ENCODE measurements at places on chromosomes 3 and 15. TPM values are rescaled to one million over a fixed set of nuclear protein-coding genes. Genes with fewer than 3 reads are reported as not detected.

Gene NR1I2
- total RNA-seq, result not detected

Gene CMTM6
- total RNA-seq, result 93.1 TPM

Gene TIGIT
- not detected for total RNA-seq

Gene PARP15
- total RNA-seq, result not detected

Gene CFAP20DC
- 8.2 TPM for total RNA-seq

DNA sequence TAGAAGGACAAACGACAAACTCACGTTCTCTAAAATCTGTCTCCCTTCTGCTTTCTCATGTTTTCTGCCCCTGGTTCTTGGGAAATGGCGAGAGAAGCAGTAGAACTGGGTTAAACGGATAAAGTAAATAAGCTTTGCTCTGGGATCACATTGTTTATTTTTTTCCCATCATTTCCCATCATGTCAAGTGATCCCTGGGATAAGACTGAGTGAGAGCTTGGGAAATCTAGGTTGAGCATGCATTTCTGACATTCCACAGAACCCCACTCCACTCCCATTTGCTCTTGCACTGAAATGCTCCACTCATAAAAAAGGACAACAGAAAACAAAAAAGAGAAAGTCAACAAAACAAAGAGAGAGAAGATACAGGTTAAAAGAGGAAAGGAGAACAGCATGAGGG lies 69.1 kb downstream of the SEMA6D start:
- no peak for DNase-seq

- DNase-seq, result no peak
Observed at GRCh38 chr15:26738996-26739395, 33.9 kb downstream of the GABRB3 start.

DNA sequence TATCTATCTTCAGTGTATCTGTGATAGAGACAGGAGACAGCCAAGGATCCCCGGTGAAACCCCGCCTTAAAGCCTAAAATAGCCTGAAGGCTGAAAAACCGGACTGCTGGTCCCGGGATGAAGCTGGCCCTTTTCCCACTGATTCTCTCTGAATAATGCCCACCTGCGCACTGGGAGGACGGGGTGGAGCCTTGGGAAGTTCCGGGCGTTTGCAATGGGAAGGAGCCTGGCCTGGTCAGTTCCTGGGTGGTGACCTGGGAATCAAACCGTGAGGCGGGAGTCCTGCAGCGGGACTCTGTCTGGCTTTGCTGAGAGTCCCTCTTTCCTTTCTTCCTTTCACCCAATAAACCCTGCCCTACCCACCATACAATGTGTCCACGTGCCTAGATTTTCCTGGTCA lies 157.9 kb downstream of the C3orf38 start:
- no peak for DNase-seq

DNA sequence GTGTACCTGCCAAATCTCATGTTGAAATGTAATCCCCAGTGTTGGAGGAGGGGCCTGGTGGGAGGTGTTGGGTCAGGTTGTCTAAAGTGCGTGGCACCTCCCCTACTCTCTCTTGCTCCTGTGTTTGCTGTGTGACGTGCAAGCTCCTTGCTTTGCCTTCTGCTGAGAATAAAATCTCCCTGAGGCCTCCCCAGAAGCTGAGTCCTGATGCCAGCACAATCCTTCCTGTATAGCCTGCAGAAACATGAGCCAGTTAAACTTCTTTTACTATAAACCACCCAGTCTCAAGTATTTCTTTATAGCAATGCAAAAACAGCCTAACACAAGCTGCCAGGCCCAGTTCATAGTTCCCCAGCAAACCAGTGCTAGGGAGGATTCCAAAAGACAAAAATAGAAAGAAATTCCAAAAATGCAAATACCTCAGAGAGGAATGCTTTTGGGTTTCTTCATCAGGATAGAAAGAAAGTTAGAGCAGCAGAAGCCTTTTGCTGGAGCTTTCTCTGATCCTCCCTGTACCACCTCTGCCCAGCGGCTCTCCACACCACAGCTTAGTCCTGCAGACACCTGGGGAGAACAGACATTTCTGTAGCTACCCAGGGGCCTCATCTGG lies 25.9 kb upstream of the CDV3 start:
- DNase-seq, result peak; percentile 50

DNA sequence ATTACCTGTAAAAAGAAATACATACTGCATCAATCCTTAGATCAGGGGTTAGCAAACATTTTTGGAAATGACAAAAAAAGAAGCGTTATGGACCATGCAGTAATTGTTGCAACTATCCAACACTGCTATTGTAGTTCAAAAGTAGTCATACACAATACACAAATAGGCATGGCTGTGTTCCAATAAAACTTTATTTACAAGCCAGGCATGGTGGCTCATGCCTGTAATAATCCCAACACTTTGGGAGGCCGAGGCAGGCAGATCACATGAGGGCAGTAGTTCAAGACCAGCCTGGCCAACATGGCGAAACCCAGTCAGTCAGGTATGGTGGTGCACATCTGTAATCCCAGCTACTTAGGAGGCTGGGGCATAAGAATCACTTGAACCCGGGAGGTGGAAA lies 124.8 kb downstream of the DLG1 start:
- DNase-seq, result no peak

GRCh38 chr3:72199530-72199929 lies 414.6 kb upstream of the PROK2 start:
- no peak for DNase-seq

GRCh38 chr15:50143255-50143860 lies 24.3 kb upstream of the ATP8B4 start:
- no peak for DNase-seq

DNA sequence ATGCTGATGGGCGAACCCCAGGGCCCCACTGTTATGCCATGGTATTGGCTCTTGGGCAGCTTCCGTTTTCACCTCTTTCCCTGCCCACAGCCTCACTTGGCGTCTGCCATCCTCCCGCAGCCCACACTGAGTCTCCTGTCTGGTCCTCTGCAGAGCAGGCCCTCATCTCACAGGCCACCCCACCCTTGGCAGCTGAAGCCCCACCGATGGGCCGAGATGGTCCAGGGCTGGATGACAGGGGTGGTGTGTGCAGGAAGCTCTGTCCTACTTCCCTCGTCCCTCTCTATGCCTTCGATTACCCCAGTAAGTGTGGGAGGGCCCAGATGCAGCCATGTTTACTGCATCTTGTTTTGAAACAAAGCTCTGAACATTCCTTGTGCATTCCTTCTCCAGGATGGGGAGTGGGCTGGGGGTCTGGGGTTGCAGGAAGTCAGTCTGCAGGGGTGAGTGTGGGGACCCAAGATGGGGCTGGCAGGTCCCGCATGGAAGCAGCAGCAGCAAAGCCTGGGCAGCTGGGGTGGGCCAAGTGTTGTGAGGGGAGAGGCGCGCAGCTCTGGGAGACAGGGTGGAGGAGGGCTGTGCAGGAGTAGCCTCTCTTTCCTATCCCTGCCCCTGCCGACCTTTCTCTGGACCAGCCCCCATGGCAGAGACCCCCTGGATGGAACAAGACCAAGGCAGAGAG lies 20.9 kb downstream of the TBC1D21 start:
- DNase-seq, result no peak

DNA sequence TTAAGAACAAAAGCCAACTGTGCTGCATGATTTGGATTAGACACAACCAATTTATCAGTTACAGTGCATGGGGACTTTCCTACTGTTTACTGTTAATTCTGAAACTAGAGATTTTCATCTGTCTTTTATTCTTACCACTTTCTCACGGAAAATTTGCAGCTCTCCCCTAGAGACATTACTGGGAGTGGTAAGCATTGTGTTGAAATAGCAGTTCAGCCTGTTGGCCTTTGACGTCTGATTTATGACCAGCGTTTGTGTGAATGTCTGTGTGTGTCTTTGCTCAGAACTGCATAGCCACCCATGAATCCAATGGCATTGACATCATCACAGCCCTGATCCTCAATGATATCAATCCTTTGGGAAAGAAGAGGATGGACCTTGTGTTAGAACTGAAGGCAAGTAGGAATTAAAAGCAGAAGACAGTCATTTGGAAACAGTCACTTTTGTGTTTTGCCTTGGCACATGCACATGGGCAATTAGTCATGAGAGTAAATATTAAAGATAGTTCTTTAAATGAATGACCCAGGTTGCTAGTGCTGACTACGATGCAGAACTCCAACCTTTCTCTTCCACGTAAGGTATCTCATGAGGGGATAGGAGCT lies 202.2 kb upstream of the BHLHE40 start:
- DNase-seq, result peak; percentile 41

GRCh38 chr3:154684021-154684420 lies 254.0 kb upstream of the GPR149 start:
- DNase-seq, result no peak

DNA sequence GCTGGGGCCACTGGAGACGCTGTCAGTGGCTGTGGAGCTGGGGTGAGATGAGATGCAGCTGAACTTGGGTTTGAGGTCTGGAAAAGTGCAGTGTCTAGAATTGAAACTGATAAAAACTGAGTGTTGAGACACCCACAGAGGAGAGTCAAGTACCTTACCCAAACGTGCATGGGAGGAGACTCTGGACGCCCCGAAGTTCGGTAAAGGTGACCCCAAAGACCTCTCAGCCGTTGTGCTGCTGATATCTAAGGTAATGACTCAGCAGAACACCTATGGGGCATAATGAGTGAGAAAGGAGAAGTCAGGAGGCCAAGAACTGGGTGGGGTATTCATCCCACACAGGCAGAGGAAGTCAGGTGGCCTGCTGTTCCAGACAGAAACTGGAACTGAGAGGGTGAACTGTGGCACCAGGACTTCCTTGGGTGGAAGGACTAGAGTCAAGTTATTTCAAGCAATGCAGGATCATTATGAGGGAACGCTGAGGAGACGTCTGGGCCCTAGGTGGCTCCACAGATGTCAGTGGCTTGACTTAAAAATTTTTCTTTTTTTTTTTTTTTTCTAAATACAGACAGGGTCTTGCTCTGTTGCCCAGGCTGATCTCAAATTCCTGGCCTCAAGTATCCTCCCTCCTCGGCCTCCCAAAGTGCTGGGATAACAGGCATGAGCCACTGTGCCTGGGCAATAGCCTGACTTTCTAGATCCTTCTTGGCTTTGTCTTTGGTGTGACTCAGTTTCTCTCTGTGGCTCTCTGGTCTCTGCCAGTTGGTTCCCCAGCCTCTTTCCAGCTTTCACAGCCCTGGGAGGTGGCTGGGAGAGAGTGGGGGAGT lies 67.6 kb upstream of the GCNT3 start:
- no peak for DNase-seq

DNA sequence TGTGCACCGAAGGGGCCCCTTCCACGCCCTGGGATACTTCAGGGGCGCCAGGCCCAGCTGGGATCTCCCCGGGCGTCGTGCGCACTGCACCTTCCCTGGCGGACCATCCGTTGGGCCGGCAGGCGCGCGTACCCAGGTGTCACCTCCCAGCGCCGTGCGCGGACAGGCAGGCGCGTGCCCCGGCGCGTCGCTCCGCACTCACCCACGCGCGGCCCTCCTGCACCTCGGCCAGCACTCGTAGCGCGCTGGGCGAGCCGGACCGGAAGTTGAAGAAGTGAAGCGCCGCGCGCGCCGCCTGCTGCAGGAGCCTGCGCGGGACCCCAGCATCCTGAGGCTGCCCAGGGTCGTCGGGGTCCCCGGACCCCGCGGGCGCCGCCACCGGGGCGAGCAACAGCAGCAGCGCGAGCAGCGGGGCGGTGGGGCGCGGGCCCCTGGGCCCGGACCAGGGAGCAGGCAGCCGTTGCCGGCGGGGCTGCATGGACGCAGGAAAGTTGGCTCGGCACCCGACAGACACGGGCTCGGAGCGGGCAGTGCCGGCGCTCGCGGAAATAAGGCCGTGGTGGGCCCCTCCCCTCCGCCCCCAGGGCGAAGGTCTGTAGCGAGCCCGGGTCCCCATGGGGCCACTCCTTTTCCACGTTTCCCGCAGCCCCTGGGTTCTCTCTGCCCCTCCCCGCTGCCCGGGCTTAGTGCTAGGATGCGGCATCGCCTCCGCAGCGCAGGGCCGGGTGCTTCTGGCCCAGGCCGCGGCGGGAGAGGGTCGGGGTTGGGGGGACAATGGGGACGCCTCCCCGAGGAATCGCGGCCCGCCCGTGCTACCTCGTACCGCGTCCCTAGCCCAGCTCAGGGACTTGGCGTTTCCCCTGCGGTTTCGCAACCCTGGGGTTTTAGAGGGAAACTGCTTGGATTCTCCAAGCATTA lies at the start of gene RARRES1:
RARRES1 (minus strand) TSS at position 520 of the 918 bp plus-strand sequence; CDS start at position 478, 42 bp downstream.
- no peak for DNase-seq

DNA sequence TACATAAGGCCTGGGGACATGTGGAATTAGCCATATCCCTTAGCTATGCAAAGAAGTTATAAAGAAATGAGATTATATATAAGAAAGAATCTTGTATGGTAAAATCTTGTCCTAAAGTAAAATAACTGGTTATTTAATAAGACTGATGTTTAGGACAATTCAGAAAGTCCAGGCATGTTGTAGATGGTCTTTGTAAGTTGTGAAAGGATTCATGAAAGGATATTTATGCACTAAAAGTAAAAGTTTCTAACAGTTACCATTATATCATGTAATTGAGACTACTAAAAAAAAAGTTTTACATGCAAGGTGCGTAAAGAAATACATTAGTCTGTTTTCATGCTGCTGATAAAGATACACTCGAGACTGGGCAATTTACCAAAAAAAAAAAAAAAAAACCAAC lies 146.3 kb downstream of the FMN1 start:
- DNase-seq, result peak; percentile 64

DNA sequence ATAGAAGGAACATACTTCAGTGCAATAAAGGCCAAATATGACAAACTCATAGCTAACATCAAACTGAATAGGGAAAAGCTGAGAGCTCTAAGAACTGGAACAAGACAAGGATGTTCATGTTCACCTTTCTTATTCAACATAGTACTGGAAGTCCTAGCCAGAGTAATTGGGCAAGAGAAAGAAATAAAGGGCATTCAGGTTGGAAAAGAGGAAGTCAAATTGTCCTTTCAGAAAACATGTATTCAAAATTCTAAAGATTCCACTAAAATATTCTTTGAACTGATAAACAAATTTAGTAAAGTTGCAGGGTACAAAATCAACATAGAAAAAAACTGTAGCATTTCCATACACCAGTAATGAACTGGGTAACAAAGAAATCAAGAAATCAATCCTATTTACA lies 12.2 kb upstream of the ZNF197 start:
- no peak for DNase-seq

DNA sequence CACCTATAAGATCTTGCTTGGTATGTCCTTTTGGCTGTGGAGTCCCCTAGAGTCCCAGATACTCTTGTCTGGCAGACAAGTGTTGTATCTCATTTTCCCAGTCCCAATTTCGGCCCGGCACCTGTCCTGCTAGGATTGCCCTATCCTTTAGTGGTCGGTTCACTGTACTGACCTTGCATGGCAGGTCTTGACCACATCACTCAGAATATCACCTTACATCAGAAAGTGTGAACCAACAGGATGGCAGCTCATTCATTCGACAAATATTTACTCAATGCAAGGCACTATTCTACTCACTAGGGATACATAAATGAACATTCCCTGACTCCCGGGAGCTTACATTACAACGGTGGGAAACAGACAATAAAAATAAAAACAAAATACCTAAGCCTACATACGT lies 5.7 kb upstream of the CCDC80 start:
- DNase-seq, result peak; percentile 74
